ENCODE measurements at places on chromosomes 12 and 14.

DNA sequence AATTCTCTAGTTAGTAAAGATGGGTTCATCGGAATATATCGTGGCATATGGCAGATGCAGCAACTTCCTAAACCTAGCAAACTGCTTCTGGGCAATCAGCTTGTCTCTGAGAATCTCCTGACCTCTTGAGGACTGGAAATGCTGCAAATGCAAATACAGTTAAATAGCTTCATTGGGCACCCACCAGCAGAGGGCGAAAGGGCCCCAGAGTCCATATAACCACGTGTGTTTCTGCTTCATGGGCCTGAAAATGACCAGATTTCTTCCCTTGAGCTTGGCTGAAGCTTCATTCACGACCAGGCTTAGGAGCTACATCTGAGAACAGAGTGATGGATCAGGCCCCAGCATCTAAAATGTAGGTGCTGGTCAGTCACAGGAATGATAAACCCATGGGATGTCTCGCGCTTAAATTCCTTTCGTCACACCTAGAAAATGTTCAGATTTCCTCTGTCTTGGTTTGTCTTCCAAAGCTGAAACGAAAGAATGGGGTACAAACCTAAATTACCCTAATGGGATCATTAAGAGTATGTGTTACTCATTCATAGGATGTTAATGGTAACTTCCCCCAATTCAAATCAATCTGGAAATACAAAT, 1482.5 kb upstream of the TMEM132C start:
- DNase-seq = peak; percentile 12

GRCh38 chr14:35470755-35471154, 63.2 kb upstream of the INSM2 start:
- DNase-seq = no peak

DNA sequence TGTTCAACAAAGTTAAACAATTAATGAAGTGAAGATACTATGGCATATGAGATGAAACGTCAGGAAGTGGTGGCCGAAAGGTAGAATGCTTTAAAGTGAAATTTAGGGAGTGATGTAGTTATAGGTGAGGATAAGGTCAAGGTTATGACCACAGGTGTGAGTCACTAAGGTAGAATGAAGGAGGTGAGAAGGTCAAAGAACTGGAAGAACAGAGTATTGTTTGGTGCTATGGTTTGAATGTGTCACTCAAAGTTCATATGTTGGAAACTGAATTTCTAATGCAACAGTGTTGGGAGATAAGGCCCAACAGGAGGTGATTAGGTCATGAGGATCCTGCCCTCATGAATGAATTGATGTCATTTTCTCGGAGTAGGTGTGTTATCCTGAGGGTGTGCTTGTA, 293.6 kb downstream of the NELL2 start:
- DNase-seq = no peak

GRCh38 chr14:87813211-87813610, 179.8 kb downstream of the GALC start:
- DNase-seq = no peak

- DNase-seq = no peak
Observed at GRCh38 chr12:52600071-52600470, 1.2 kb downstream of the KRT72 start.

DNA sequence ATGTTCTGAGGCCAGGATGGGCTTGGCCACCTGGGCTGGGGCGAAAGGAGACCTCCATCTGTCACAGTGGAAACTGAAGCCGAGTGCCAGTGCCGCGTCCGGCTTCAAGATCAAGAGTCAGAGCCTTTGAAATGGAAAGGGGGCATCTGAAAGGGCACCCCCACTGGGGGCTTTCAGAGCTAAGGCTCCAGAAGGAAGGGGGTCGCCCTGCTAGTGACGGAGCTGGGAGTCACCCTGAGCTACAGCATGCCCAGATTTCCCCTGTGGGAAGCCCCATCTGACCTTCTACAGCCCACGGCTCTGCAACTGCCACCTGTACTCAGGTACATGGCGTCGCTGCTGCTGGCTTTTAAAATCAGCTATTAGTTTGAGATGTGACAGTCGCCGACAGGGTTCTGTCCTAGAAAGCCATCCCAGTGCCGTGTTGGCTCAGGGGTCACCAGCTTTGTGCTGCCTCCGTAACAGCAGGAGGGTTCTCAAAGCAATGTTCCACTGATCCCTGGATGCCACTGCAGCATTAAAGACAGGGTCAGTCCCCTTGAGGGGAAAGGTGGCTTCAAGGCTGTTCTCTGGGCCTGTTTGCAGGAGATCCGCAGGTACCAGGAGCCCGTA, 31.5 kb downstream of the CCNK start:
- no peak for DNase-seq

DNA sequence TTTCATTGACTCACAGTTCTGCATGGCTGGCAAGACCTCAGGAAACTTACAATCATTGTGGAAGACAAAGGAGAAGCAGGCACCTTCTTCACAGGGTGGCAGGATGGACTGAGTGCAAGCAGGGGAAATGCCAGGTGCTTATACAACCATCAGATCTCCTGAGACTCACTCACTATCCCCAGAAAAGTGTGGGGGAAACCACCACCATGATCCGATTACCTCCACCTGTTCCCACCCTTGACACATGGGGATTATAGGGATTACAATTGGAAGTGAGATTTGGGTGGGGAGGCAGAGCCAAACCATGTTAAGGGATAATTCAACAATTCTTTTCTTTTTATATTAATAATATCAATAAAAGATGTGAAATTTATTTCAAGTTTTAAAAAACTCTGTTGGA, 34.1 kb downstream of the CNTN1 start:
- no peak for DNase-seq

DNA sequence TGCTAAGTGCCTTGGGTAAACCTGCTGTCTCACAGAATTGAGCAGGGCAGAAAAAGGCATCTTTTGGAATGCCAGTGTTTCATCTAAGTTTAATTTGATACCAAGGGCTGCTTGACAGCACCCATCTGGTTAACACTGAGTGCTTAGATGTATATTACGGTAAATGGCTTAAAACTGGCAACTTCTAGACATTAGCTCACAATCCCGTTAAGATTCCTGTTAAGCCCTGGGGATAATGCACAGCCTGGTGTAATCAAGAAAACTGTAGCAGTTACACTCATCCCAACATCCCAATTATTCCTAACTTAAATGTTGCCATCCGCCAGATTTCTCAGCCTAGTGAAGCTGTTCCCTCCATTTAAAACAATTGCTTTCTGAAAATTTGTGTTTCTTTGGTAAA, 29.9 kb downstream of the PPFIBP1 start:
- DNase-seq = no peak

GRCh38 chr14:104470588-104470987, 109.0 kb upstream of the C14orf180 start:
- DNase-seq = no peak

- DNase-seq = no peak
Observed at GRCh38 chr12:63907561-63907960, 63.1 kb downstream of the SRGAP1 start.

DNA sequence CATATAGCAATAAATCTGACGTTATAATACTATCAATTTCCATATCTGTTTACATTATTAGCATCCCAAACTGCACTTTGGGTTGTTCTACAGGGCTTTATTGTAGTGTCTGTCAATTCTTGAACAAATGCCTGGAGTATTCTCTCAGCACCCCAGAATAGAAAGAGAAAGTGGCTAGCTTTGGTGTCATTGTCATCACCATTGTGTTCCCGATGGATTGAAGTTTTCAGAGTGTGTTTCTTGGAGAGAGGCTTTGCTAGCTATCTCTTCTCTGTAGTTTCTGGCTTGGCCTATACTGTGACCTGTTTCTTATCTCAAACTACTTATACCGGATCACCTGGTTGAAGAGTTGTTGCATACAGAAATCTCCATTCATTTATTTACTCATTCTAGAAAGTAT, 6.4 kb downstream of the TMEM106C start:
- no peak for DNase-seq

GRCh38 chr12:13153180-13153579, 43.3 kb upstream of the EMP1 start:
- DNase-seq = no peak

- no peak for DNase-seq
Observed at GRCh38 chr12:39127401-39127800, 222.0 kb upstream of the CPNE8 start.

All from T-helper 9 cell (primary cell).